ENCODE measurements at places on chromosomes 7 and 10. TPM values are rescaled to one million over a fixed set of nuclear protein-coding genes. Genes with fewer than 3 reads are reported as not detected.

ASIC3 gene
- total RNA-seq, result 3.9 TPM

SORCS1 gene
- total RNA-seq, result 0.54 TPM

PGAM2 gene
- not detected for total RNA-seq

LIPF gene
- total RNA-seq, result not detected
